ENCODE measurements at places on chromosomes 7 and 10. TPM values are rescaled to one million over a fixed set of nuclear protein-coding genes. Genes with fewer than 3 reads are reported as not detected.

GRCh38 chr10:97442277-97442676 is 3.5 kb downstream of the EXOSC1 start:
- no peak for DNase-seq

TDRD1 gene
- not detected for total RNA-seq

DNA sequence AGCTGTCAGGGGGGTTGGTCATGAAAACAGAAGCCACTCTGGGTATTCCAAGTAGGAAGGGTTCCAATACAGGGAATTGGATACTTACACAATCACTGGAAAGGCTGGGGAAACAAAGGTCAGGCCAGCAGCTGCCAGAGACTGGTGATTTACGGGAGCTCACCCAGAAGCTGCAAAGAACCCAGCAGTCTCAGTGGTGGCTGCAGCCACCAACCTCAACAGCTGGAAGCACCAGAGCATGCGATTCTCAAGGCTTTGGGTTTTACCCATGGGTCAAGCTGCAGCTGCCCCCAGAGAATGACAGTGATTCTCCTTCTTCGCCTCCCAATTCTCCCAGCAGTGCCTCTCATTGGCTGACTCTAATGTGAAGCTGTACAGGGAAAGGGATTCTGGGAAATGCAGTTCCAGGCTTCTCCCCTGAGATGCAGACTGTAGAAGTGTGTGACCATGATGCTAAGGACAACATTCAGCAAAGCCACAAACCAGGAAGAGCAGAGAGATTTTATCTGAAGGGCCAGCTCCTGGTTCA is 107.2 kb upstream of the TCF7L2 start:
- peak; percentile 38 for DNase-seq

DNA sequence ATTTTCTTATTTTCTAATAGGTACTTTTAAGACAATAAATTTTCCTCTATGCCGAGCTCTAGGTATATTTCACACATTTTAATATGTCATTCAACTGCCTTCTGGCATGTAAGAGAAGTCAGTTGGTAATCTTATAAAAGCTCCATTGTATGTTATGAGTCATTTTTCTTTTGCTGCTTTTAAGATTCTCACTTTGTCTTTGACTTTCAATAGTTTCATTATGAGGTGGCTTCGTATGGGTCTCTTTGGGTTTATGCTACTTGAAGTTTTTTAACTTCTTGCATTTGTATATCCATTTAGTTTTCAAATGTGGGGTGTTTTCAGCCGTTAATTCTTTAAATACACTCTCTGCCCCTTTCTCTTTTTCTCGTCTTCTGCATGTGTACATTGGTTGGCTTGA is 80.5 kb downstream of the ABCA13 start:
- DNase-seq, result no peak

DNA sequence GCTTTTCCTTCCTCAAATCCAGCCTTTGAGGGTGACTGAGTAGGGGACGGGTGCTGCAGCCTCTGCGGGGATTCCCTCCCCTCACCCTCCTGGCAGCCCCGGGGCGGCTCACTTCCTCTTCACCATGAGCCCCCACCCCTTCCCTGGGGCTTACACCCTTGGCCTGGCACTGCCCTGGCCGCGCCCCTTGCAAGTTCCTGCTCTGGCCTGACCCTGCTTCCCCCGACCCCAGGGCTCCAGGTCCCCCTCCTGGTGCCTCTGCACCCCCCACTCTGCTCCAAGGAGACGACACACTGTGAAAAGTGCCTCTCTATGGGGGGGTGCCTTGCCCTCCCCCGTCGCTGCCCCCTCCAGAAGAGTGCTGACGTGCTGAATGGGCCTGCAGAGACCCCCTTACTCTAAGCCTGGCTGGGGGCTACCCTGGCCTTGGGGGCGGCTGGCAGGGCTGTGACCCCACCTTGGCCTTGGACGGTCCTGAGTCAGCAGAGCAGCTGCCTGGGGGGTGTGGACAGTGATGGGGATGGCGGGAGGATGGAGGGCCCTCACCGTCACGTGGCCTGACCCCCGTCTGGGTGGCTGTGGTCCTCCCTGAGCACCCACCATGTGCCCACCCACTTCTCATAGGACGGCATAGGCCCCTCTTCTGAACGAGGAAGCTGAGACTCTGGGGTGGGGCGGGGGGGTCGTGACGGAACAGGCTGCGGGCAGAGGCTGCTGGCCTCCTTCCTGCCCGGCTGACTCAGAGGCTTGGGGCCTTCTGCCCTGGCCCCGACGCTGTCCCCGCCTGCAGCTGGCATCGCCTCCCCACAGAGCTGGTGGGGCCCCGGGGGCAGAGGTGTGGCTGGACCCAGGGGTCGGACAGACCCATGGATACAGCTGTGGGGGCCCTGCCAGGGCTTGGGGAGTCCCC is 9.8 kb downstream of the LFNG start:
- no peak for DNase-seq

GRCh38 chr7:103344453-103345149 is at the start of gene DNAJC2:
Gene DNAJC2 (minus strand): TSS chr7:103344767. CDS start chr7:103344622, 145 bp downstream.
- DNase-seq, result peak; percentile 95

DNA sequence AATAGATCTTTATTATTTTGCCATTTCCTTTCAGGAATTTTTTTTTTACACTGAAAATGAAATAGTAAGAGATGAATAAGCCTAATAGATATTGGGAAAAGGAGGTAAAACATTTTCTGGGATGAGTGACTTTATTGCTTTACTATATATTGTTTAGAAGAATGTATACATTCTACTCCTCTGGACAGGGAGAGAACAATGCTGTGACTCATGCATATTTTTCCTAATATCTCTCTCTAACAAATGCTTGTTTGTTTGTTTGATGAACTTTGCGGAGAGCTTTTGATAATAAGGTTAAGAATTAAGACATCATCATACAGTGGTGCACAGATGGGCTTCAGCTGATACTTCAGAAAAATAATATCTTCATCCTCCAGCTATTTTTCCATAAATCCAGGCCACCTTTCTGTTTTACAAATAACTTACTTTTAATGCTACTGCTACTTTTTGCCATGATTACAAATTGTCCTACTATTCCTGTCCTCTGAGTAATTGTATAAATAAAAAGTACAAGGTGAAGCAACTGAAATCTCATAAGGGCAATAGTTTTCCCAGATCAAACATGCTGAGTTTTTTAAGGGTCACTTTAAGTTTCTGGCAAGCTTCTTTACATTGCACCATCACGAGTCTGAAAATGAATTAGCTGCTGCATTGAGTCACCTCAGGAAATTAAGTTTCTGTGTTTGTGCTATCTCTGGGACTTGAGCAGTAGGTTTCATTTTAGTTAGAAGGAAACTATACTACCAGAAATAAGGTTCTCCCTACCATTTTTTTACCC is 207.3 kb upstream of the POT1 start:
- no peak for DNase-seq

DNA sequence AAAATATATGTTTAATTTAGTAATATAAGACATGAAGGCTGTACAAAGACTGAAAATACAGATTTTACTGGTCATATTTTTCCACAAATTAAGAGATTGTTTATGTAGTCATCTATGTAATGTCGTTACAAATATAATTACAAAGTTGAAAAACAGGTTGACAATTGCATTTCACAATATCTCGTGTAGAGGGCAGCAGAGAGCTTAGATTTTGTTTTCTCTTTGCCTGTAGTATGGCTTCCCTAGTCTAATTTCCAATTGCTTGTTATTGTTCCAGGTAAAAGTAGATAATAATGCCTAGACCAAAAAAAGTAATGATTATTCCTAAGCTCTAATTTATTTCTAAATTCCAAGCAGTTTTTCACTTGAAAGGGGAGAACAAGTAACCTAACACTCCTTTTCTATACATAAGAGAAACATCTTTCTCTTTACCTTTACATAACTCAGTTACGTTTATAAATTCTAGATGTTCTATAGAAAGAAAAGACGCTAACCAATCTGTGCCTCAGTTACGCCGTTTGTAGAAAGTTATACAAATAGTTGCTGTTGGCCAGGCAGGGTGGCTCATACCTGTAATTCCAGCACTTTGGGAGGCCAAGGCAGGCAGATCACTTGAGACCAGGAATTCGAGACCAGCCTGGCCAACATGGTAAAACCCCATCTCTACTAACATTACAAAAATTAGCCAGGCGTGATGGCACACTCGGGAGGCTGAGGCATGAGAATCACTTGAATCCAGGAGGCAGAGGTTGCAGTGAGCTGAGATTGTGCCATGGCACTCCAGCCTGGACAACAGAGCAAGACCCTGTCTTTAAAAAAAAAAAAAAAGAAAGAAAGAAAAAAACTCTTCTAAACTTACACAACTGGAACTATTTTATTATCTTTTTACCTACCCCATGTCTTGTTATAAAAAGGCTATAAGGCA is 30.0 kb downstream of the NET1 start:
- peak; percentile 54 for DNase-seq

ANLN gene
- total RNA-seq, result 176 TPM

SPAM1 gene
- not detected for total RNA-seq

EN2 gene
- not detected for total RNA-seq

DNA sequence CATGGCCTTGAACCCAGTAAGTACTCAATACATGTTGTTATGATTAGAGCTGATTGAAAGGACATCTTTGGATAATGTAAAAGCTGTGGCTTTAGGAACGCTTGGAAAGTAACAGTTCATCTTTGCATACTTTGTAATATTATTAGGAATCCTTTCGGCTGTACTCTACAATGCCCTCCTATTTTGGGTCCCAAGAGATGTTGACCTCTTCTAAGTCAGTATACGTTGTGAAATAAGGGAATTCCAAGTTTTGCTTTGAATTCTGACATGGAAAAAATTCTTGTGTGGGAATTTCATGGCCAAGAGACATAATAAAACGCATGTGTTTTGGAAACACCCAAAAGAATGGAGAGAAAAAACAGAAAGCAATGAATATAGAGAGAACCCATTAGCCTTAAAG is 7.7 kb downstream of the AGR3 start:
- DNase-seq, result no peak

- no peak for DNase-seq
Measured at GRCh38 chr10:3622845-3623621, 162.0 kb downstream of the KLF6 start.

NCAPG2 gene
- 74.3 TPM for total RNA-seq

DNA sequence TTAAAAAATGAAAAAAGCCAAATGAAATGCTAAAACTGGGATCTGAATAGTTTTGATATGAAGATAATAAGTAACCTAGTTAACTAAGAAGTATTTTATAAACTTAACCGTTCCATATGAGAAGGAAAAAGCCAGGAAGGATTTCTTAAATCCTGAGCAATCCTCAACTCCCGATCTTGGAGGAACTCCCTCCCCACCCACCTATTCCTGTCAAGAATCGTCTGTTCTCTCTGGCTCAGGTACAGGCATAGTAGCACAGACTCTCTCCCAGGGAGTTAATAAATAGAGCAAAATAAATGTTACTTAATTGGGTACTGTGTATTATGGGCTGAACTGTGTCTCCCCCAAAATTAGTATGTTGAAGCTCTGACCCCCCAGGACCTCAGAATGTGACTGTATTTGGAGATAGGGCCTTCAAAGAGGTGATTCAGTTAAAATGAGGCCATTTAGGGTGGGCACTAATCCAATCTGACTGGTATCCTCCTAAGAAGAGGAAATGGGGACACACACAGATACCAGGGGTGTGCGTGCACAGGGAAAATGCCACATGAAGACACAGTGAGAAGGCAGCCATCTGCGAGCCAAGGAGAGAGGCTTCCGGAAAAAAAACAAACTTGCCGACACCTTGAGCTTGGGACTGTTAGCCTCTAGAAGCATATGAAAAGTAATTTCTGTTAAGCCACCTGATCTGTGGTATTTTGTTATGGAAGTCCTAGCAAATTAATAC is 28.7 kb downstream of the PUS7 start:
- DNase-seq, result no peak

FAM25G gene
- not detected for total RNA-seq

ELAPOR2 gene
- total RNA-seq, result 80.4 TPM

DNA sequence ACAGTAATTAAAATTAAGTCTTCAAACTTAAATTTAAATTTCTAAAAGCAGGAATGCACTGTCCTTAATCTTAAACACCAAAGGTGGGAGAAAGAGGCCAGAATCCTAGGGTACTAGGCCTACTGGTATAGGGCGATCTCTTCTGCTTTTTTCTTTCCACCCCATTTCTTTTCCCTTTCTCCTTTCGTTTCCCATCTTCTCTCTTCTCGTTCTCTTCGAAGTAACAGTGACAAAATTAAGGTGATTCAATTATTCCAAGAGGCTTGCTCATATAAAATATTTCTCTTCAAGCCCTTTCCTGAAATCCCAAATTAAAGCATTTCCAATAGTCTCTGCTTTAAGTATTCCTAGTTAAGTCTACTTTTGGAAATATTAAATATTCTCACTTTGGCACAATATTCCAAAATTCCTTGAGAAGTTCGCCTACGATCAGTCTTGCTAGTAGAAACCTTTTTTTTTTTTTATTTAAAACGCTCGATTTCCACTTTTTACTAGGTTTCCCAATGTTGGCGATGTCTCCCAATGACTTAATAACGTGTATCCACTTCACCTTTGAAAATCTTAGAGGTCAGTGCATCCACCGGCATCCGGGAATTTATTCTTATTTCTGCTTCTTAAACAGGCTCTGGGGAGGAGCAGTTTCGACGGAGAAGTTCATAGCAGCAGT is 765 bp upstream of the LCOR start:
- no peak for DNase-seq

- no peak for DNase-seq
Measured at GRCh38 chr7:11638011-11638774, 193.8 kb downstream of the THSD7A start.

GRCh38 chr10:11856678-11857077 is 33.5 kb downstream of the PROSER2 start:
- DNase-seq, result no peak

DNA sequence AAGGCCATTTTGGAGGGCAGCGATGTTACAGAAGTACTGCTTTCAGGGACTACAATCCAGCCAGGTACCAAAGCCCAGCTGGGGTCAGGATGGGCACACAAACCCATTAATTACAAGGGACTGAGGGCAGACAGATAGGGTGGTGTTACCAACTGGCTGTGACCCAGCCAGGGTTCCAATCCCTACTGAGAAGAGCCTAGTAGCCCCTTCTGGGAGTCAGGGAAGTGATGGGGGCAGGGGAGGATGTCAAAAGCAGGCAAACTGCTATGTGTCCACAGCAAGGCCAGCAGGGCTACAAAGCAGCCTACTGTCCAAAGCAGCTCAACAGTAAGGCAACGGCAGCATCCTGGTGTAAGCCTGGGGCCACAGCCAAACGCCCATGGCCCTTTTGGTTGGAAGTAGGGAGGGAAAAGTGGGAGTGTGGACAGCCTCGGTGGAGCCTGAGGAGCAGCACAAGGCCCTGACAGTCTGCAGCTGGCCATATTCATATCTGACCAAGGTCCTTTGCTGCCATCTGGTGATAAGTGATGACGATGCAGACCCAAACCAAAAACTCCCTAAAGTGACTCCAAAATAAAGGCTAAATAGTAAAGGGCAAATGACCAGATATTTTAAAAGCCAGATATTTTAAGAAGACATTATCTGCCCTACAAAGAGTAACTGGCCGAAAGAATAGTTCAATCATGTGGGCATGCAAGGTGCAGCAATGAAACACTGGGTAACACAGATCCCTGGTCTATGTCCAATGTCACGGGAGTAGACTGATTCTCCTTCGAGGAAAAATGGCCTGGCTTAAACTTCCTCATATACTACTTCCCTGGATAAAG is 56.9 kb downstream of the XPNPEP1 start:
- DNase-seq, result peak; percentile 60

- DNase-seq, result no peak
Measured at GRCh38 chr10:7945469-7946187, 108.9 kb upstream of the GATA3 start.

NPC1L1 gene
- not detected for total RNA-seq

UPK3BL2 gene
- total RNA-seq, result 0.21 TPM

GRCh38 chr7:55134359-55134725 is 115.5 kb downstream of the EGFR start:
- no peak for DNase-seq

All from neural progenitor cell (in vitro differentiated cells).